ENCODE measurements at places on chromosomes 6 and 20. TPM values are rescaled to one million over a fixed set of nuclear protein-coding genes. Genes with fewer than 3 reads are reported as not detected.

TMEM74B gene
- total RNA-seq, result not detected

- DNase-seq, result peak; percentile 11
Observed at GRCh38 chr20:61803416-61803914, 262.2 kb downstream of the TAF4 start.

BTBD3 gene
- 8.2 TPM for total RNA-seq

EDN3 gene
- not detected for total RNA-seq

GRCh38 chr6:42017021-42017643 is 33.2 kb upstream of the TAF8 start:
- peak; percentile 81 for DNase-seq

DNA sequence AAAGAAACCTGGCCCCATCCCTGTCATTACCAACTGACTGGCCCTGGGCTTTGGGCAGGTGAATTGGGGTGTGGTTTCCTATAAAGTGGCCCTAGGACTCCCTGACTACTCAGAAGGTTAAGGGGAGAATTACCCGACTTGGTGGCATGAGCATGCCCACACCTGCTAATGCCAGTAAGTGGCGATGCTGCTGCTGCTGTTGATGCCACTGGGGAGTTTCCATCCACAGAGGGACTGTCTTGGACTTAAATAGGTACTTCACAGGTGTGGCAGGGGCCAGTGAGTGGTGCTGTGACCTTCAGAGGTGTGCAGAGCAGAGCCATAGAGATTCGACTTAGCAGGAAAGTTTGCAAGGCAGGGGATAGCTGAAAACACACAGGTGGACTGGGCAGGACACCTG is 32.6 kb upstream of the MDFI start:
- no peak for DNase-seq

DNA sequence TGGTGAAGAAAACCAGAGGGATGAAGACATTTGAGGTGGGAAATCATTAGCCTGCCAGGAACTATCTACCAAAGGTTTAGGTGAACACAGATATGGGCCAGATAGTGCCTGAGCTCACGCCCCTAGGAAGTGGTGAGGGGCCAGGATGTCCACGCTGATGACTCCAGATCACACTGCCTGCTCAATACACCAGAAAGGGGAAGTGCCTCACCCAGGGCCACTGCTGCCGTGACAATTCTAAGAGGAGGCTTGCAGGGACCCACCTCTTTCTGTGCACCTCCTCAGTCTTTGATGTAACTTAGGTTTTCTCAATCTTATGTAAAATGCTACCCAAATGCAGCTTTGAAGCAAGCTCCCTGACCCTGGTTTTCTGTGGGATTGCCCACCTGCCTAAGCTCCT is 5.4 kb upstream of the RAB44 start:
- peak; percentile 53 for DNase-seq

DNA sequence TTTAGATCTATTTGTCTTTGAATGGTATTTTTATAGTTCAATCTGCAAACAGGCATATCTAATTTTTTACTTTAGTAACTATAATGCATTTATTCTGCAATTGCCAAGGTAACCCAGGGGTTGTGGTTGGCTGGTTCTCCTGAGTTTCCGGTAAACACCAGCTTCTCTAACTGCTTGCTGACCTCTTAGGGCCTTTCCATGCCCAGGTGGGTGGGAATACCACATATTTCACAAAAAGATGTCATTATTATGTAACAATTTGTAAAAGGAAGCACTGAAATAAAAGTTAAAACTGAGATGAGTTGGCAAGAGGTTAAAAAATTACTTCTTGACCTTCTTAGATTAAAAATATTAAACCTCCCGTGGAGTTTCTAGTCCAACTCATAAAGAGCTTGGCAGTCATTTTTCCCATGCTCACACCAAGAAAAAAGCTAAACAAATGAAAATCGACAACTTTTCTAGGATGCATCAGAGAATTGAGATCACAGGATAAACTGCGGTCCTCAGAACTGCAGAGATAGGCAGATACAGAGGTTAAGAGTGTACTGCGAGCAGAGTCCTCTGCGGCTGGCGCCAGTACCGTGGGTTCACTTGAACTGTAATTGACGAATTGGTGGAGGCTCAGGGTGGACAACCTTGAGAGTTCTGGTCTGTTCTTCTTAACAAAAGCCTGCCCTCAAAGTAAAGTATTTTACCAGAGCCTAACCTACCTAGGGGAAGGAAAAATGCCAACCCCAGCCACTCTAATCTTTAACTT is 2.2 kb upstream of the VNN1 start:
- DNase-seq, result no peak

- DNase-seq, result no peak
Observed at GRCh38 chr6:24621626-24622289, 24.2 kb downstream of the KIAA0319 start.

CCN6 gene
- not detected for total RNA-seq

PKIB gene
- 0.67 TPM for total RNA-seq

SLC26A8 gene
- total RNA-seq, result not detected

DNA sequence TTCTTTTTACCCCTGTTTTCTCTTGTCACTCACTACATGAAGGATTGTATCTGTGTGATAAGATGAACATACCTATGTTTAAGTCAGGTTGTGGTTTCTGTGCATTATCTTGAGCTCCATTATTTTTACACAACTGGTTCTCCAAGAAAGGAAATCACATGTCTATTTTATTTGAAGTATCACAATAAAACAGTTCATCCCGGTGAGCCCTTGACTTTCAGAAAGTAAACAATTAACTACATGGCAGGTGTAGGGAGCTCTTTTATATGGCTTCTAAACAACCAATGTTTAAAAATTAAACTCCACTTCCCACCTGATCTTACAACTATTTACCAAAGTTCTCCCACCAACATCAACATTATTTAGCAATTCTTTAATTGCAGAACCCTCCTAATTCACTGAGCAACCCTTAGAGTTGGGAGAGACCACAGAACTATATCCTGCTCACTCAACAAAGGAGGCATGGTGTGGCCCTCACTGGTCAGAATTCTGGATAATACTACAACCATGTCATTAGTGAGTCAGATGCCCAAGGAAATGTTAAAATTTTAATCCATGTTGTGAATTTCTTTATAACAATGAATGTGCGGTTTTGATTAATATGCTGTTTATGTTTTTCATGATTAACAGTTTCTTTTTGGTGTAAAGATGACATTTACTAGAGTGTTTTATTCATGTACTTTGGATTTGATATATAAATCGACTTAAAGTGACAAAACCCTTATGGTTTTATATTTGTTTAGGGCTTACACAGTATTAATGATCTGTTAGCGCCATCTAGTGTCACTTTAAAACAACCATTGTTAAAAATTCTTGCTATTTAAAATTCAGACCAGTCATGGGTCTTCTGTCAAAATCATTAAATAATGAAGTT is 50.0 kb upstream of the SCGN start:
- no peak for DNase-seq

DNA sequence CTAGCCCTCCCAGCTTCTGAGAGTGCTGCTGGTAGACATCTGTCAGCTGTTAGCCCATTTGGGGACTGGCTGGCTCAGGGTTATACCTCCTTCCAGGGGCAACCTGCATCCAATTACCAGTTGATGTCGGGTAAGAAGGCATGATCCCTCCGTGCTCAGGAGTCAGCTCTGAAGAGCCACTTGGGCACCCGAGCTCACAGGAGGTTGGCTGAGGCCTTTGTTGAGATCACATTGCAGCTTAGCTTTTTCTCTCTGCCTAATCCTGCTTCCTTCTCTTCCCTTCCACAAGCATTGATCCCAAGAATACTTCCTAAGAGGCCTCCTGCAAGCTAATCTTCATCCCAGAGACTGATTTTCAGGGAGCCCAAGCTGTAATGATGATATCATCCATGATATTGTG is 35.5 kb downstream of the SCP2D1 start:
- DNase-seq, result no peak

- no peak for DNase-seq
Observed at GRCh38 chr20:43787937-43788336, 61.1 kb upstream of the GTSF1L start.

KCNK16 gene
- total RNA-seq, result not detected

- DNase-seq, result no peak
Observed at GRCh38 chr6:169890901-169891300, 139.5 kb downstream of the ERMARD start.

GRCh38 chr6:53938810-53939209 is 144.0 kb downstream of the LRRC1 start:
- DNase-seq, result no peak

LY6G6C gene
- not detected for total RNA-seq

MYB gene
- 14.6 TPM for total RNA-seq

BANF2 gene
- not detected for total RNA-seq

PIGU gene
- 18.8 TPM for total RNA-seq

GRCh38 chr6:104705916-104706442 is 153.7 kb downstream of the HACE1 start:
- DNase-seq, result no peak

Data from activated naive CD4-positive, alpha-beta T cell treated with anti-CD3 and anti-CD28 coated beads for 36 hours (primary cell).